Activated CD4-positive, alpha-beta T cell treated with anti-CD3 and anti-CD28 coated beads, Interleukin-2, amount 10 ng/mL, durations not matched to agents 24 days and 14 days (primary cell): ENCODE measurements at places on chromosomes 7 and 10. TPM values are rescaled to one million over a fixed set of nuclear protein-coding genes. Genes with fewer than 3 reads are reported as not detected.

AKR1C4 gene
- total RNA-seq: not detected in 2 replicates

CHAT gene
- total RNA-seq: 0.24 TPM in 1 of 2 replicates, not detected in the other

EVX1 gene
- not detected in 2 replicates for total RNA-seq

ACTL6B gene
- total RNA-seq: not detected in 2 replicates

COL28A1 gene
- total RNA-seq: not detected in 2 replicates

CASP2 gene
- 99.1 and 110 TPM in 2 replicates for total RNA-seq

TYW1 gene
- 20.9 and 21.1 TPM in 2 replicates for total RNA-seq

CTTNBP2 gene
- total RNA-seq: not detected in 2 replicates

PNLIPRP1 gene
- not detected in 2 replicates for total RNA-seq

OPN1SW gene
- not detected in 2 replicates for total RNA-seq

BAMBI gene
- total RNA-seq: 0.31 and 0.44 TPM in 2 replicates

ASZ1 gene
- not detected in 2 replicates for total RNA-seq

HMX3 gene
- not detected in 2 replicates for total RNA-seq

CYP3A7 gene
- total RNA-seq: not detected in 2 replicates

BEND7 gene
- total RNA-seq: not detected in 2 replicates

DNAJC12 gene
- 23.8 and 24.2 TPM in 2 replicates for total RNA-seq

RAB18 gene
- total RNA-seq: 55.4 and 58.3 TPM in 2 replicates

SH2B2 gene
- 2.9 and 3.1 TPM in 2 replicates for total RNA-seq

RBM28 gene
- total RNA-seq: 76.7 and 85.8 TPM in 2 replicates

MARVELD1 gene
- 4.6 and 5.6 TPM in 2 replicates for total RNA-seq

SSC4D gene
- total RNA-seq: 0.77 and 0.80 TPM in 2 replicates

COL17A1 gene
- total RNA-seq: not detected in 2 replicates

CBX3 gene
- total RNA-seq: 307 and 313 TPM in 2 replicates

ANXA8 gene
- 0.17 TPM in 1 of 2 replicates, not detected in the other for total RNA-seq

ELFN1 gene
- total RNA-seq: not detected in 2 replicates

NPSR1 gene
- not detected in 2 replicates for total RNA-seq

ATOH7 gene
- total RNA-seq: not detected in 2 replicates

LRRC4 gene
- total RNA-seq: 2.2 and 5.7 TPM in 2 replicates

PLEKHS1 gene
- not detected in 2 replicates for total RNA-seq

BLNK gene
- total RNA-seq: not detected in 2 replicates

VGF gene
- 0.23 and 0.28 TPM in 2 replicates for total RNA-seq

PNLIPRP3 gene
- total RNA-seq: not detected in 2 replicates

CYCS gene
- 280 and 290 TPM in 2 replicates for total RNA-seq

WEE2 gene
- not detected in 2 replicates for total RNA-seq

SLC18A3 gene
- total RNA-seq: not detected in 2 replicates

OR13A1 gene
- total RNA-seq: not detected in 2 replicates

LAMB4 gene
- total RNA-seq: not detected in 2 replicates

ITIH2 gene
- total RNA-seq: not detected in 2 replicates

INMT gene
- total RNA-seq: not detected in 2 replicates

DNMBP gene
- 1.3 TPM in 2 replicates for total RNA-seq

CUZD1 gene
- 3.1 and 3.7 TPM in 2 replicates for total RNA-seq

FAM131B gene
- total RNA-seq: 0.37 and 0.45 TPM in 2 replicates

CRYGN gene
- total RNA-seq: not detected in 2 replicates

PROSER2 gene
- 0.24 and 0.37 TPM in 2 replicates for total RNA-seq

GARIN1A gene
- total RNA-seq: 0.37 and 0.59 TPM in 2 replicates

MEPCE gene
- total RNA-seq: 55.8 and 57.2 TPM in 2 replicates

MEIG1 gene
- not detected in 2 replicates for total RNA-seq

SFXN4 gene
- total RNA-seq: 58.1 and 63.0 TPM in 2 replicates

PPP1R17 gene
- total RNA-seq: not detected in 2 replicates

SPDYE16 gene
- total RNA-seq: 0.47 TPM in 1 of 2 replicates, not detected in the other

ECHDC3 gene
- total RNA-seq: 0.35 and 0.47 TPM in 2 replicates

USP6NL gene
- total RNA-seq: 0.83 and 0.84 TPM in 2 replicates

FEZF1 gene
- not detected in 2 replicates for total RNA-seq

CPVL gene
- total RNA-seq: not detected in 2 replicates
